ENCODE measurements at places on chromosomes 3 and 15. TPM values are rescaled to one million over a fixed set of nuclear protein-coding genes. Genes with fewer than 3 reads are reported as not detected.

Gene KIF23
- 2.5 TPM for total RNA-seq

Gene CGNL1
- total RNA-seq = 49.8 TPM

Gene NLGN1
- total RNA-seq = 60.7 TPM

Gene HCLS1
- 18.5 TPM for total RNA-seq

Gene RNU5B-1
- total RNA-seq = 49.3 TPM

Gene INAFM2
- 33.1 TPM for total RNA-seq

Gene MYO5C
- total RNA-seq = 11.1 TPM

Gene THRB
- 136 TPM for total RNA-seq

Gene CMSS1
- total RNA-seq = 25.0 TPM

Gene CKMT1A
- 72.9 TPM for total RNA-seq

Gene RTP1
- 2.2 TPM for total RNA-seq

Gene FBXW12
- 1.4 TPM for total RNA-seq

Gene EIF5A2
- 28.7 TPM for total RNA-seq

Gene MINAR1
- 3.2 TPM for total RNA-seq

Gene GOLGA8H
- total RNA-seq = 0.18 TPM

Gene ALPK3
- 2.6 TPM for total RNA-seq

Gene CTXN2
- total RNA-seq = 3.2 TPM

Gene SUCNR1
- total RNA-seq = 0.46 TPM
